ENCODE measurements at places on chromosomes 4 and X.

DNA sequence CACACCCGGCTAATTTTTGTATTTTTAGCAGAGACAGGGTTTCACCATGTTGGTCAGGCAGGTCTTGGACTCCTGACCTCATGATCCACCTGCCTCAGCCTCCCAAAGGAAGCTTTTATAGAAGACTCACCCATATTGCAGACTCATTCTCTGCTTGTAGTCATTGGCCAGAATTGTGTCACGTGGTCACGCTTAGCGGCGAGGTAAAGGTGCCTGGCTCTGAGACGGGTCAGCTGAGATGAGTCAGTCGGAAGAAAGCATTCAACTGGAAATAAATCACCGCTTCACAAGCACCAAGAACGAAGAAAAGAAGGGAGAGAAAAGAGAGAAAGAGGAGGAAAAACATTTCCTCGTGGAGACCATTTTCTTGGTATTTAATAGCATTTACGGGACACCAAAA is 218.8 kb upstream of the NOCT start:
- DNase-seq = no peak

DNA sequence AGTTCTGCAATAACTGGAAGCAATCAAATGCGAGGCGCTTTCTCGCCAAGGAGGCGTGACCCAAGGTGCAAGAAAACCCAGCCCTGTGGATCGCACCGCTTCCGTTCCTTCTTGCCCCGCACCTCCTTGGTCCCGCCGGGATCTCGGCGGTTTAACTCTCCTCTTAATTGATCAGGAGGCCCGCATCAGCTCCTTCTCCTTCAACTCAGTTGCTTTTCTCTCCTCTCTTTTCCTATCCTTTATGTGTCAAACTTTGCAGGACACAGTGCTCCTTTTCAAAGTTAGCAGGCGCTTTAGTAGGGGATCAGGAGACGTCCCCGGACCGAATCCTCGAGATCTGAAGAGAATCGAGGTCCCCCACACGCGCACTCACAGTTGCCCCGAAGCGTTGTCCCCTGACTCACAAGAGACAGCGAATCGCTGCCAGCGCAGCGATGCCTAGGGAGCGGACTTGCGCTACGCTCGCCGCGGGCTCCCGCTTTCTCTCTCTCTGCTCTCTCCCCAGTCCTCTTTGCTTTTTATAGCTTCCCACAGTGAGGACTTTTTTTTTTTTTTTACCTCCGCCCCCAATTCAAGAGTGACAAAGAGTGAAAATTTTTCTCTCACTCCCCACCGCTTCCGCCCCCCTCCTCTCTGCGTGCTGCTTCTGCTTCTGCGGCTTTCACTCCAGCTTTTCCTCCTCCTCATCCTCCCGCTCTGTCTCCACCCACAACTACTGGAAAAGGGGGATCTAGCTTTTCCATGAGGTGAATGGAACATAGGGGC is at the start of gene DKK2:
TSS of gene DKK2 (minus strand) at position 495 of the 765 bp plus-strand sequence. CDS start 722 bp downstream, outside the sequence.
- DNase-seq = no peak

DNA sequence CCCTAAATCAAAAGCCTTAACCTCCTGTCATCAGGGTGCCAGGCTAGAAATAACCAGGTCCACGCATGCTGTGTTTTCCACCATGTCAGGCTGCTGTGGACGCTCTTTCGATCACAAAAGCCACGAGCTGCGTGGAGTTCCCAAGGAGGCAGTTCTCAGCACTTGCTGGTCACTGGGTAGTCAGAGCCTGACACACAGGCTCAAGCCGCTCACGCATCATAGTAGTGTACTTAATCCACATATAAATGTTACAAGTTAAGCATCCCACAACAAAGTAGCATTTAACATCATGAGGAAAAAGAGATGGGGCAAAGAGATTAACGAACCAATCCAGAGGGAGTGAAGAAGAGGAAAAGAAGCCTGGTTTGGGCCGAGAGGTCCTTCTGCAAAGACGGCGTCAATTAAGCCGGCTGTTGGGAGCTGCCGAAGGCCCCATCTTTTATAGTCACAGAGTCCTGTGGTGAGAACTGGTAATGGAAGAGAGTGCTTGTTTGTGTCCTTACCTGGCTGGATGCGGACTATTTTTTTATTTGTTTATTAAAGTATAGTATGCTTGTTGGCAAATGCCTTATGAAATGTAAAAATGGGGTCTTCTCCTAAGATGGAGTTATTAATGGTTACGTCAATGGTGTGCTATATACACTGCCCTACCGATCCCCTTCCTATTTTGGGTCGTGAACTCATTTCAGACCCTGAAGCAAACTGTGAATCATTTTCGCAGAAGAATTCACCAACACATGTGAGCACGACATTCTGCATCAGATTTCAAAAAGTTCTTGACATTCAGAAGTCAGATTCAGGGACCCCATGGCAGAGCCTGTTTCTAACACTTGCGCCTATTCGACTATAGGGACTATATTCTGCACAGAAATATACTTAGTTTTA is 675 bp downstream of the PRIMPOL start:
- DNase-seq = no peak

DNA sequence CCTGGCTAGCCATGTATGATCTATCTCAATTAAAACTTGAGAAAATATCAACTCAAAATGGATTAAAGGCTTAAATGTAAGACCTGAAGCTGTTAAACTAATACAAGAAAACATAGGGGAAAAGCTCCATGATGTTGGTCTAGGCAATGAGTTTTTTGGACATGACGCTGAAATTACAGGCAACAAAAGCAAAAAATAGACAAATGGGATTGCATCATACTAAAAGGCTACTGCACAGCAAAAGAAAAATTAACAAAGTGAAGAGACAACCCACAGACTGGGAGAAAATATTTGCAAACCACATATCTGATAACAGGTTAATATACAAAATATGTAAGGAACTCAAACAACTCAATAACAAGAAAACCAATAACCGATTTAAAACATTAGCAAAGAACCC is 8.4 kb downstream of the GC start:
- DNase-seq = no peak

DNA sequence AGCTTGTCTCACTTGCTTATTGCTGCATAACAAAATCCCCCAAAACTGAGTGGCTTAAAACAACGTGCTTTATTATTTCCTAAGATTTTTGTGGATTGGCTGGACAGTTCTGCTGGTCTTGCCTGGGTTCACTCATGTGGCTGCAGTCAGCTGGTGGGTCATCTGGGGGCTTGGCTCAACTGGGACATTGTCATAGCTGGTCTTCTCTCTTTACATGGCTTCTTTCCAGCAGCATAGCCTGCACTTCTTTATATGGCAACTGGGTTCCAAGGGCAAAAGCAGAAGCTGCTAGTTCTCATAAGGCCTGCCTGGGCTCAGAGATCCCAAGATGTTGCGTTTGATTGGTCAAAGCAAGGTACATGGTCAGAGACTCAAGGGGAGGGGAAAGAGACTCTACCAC is 33.7 kb upstream of the STAG2 start:
- no peak for DNase-seq

- no peak for DNase-seq
Measured at GRCh38 chrX:39377157-39377556, 575.9 kb downstream of the MID1IP1 start.

GRCh38 chrX:120001787-120002186 is 58.2 kb upstream of the NKAP start:
- no peak for DNase-seq

GRCh38 chr4:183448436-183448835 is 4.0 kb downstream of the CDKN2AIP start:
- no peak for DNase-seq

- no peak for DNase-seq
Measured at GRCh38 chr4:10063544-10064300, 42.4 kb upstream of the SLC2A9 start.

GRCh38 chr4:83348074-83348473 is 13.4 kb upstream of the HPSE start:
- no peak for DNase-seq

DNA sequence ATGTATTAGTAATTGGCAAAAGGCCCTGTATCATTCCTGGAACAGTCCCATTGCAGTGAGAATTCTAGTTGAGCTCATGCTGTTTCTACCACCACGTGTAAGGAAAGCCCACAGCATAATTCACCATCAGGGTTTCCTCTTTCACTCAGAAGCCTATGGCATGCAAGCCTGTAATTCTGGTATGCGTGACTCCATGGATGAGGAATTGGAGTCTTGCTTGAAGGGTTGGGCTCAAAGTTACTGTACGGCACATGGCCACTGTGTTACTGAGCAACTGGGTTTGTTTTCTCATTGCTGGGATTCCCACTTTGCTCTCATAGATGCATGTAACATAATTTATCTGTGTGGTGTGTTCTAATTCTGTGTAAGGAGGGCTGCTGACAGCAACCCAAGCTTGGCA is 132.3 kb upstream of the NR3C2 start:
- no peak for DNase-seq

- DNase-seq = no peak
Measured at GRCh38 chr4:88573995-88574394, 18.3 kb upstream of the HERC3 start.

- DNase-seq = no peak
Measured at GRCh38 chr4:113548303-113548702, 213.2 kb downstream of the CAMK2D start.

- DNase-seq = no peak
Measured at GRCh38 chr4:134936014-134936413, 734.4 kb upstream of the PABPC4L start.

- DNase-seq = no peak
Measured at GRCh38 chr4:117224256-117224655, 138.9 kb upstream of the TRAM1L1 start.

DNA sequence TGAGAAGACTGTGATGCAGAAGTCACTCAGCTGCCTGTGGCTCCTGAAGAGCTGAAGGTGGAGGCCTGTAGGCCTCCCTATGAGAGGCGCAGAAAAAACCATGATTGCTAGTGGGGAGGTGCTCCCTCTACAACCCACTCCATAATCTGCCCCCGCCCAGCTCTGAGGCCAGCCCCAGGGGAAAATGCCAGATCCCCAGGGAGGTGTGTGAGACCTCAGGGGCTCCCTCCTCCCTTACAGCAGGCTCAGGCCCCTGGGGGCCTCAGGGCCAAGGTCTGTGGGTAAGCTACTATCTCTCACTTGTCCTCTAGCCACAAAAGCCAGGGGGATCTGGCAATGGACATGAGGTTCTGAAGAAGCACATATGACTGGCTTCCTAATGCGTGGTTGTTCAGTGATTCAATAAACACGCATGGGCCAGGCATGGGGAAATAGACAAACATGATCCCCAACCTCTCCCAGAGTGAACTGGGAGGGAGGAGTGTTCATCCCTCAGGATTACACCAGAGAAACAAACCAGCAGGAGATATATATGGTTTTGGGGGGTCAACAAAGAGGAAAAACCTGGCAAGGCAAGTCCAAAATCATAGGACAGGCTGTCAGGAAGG is 51.0 kb upstream of the MTM1 start:
- no peak for DNase-seq

GRCh38 chr4:987624-988513 is 1.0 kb downstream of the IDUA start:
- DNase-seq = no peak

DNA sequence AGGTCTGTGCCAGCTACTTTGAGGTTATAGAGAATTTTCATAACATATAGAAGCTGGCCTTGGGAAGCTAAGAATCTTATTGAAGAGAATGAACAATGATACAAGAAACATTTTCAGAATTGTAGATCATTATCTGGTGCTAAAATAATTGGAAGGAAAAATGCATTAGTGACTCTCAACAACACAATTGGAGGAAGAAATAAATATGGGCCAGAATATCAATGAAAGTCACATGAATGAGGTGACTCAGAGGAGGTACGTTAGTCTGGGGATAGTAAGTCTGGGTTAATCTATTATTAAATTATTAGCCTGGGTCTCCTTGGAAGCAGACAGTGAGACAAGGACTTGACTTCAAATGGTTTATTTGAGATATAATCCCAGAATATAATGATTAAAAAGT is 529.3 kb upstream of the SLIT2 start:
- no peak for DNase-seq

DNA sequence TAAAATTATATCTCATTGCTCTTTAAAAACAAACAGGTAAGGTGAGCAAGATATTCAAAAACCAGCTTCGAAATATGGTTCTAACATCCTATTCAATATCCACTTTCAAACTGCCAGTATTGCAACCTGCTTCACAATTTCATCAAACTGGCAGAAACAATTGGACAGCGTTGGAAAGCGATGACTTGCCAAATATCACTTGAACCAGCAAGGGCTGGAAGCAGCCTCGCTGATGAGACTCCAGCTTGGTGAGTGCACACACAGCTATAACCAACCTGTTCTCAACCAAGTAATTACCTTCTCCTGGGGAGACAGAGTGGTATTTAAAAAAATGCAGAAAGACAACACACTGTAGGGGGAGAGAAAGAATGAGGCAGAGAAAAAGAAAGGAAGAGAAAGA is 155.8 kb upstream of the RAI2 start:
- DNase-seq = no peak

DNA sequence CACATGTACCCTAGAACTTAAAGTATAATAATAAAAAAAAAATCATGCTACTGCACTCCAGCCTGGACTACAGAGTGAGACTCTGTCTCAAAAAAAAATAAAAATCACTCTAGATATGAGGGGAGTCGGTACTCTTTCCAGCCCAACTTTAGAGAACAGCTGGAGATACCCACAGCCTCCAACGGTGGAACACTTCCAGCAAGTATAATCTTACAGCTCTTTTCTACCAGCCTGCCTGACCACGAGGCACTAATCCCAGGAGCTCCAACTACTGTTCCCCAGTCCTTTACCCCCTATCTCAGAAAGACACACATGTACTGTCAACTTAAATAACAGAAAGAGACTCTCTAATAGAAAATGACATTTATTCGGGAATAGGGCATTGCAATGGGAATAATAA is 46.8 kb downstream of the STEEP1 start:
- no peak for DNase-seq

DNA sequence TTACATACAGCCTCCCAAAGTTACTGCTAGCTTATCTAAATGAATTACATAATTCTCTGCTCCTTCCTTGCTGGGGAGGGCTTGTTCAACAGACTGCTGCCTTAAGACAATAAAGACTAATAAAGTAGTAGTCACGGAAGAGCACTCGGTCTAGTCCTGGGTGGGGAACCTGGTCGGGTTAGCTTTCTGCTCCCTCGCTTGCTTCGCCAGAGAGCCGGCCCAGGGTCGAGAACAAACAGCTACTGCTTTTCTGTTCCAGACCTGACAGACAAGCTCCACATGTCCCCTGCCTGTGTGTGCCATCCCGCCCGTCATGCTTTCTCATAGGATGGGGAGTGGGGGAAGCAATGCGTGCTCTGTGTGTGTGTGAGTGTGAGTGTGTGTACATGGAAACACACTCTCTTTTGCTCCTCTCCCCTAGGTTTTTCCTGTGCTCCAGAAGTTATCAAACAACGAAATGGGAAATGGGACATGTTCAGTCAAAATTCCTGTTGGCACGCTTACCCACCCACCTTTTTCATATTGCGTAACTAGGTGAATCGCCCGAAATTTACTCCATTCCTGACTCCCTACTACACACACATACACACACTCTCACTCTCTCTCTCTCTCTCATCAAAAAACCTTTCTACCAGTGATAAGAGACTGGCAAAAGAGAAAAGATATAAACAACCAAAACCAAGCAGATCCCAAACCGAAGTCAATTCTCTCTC is 1.3 kb downstream of the NPY1R start:
- no peak for DNase-seq
